ENCODE measurements at places on chromosomes 13 and 19.

GRCh38 chr13:96835546-96835945, 158.7 kb downstream of the OXGR1 start:
- DNase-seq = no peak

DNA sequence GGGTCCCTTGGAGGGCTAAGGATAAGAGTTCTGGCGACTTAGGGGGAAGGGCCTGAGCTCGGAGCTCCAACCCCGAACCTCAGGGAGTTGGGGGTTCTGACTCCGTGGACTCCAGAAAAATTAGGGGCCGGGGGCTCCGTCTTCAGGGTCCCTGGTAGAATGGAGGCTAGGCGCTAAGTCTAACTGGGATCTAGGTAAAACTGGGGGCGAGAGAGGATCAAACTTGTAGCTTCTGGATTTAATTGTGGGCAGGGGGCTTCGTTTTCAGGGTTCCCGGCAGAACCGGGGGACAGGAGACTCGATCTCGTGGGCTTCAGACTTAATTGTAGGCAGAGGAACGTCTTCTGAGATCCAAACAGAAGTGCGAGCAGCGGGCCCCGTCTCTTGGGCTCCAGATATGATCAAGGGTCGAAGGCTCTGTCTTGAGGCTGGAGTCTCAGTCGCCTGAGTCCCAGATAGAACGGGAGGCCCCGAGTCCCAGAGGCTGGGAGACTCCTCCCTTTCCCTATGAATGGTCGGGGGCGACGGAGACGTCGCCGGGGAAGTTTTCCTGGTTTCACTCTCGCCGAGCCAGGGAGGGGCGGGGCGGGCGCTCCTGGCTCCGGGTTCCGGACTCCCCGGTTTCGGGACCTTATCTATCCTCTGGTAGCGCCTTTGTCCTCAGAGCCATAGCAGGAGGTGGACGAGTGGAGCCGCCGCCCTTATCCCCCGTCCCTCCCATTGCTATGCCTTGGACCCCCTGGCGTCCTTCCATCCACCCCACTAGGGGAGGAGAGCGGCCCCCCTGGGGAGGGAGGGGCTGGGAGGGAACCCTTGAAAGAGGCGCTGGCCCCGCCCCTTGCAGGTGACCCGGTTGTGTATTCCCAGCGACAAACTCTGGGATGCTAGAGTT, 1.3 kb downstream of the NECTIN2 start:
- no peak for DNase-seq

GRCh38 chr13:74979703-74980102, 502.3 kb downstream of the TBC1D4 start:
- DNase-seq = no peak

DNA sequence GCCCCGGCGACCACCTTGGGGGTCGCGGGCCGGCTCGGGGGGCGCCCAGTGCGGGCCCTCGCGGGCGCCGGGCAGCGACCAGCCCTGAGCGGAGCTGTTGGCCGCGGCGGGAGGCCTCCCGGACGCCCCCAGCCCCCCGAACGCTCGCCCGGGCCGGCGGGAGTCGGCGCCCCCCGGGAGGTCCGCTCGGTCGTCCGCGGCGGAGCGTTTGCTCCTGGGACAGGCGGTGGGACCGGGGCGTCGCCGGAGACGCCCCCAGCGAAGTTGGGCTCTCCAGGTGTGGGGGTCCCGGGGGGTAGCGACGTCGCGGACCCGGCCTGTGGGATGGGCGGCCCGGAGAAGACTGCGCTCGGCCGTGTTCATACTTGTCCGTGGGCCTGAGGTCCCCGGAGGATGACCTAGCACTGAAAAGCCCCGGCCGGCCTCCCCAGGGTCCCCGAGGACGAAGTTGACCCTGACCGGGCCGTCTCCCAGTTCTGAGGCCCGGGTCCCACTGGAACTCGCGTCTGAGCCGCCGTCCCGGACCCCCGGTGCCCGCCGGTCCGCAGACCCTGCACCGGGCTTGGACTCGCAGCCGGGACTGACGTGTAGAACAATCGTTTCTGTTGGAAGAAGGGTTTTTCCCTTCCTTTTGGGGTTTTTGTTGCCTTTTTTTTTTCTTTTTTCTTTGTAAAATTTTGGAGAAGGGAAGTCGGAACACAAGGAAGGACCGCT, 729 bp downstream of the STK11 start:
- DNase-seq = no peak

GRCh38 chr13:84630476-84630875, 748.2 kb upstream of the SLITRK1 start:
- DNase-seq = no peak

GRCh38 chr19:4575267-4576015, 16.0 kb upstream of the SEMA6B start:
- no peak for DNase-seq

DNA sequence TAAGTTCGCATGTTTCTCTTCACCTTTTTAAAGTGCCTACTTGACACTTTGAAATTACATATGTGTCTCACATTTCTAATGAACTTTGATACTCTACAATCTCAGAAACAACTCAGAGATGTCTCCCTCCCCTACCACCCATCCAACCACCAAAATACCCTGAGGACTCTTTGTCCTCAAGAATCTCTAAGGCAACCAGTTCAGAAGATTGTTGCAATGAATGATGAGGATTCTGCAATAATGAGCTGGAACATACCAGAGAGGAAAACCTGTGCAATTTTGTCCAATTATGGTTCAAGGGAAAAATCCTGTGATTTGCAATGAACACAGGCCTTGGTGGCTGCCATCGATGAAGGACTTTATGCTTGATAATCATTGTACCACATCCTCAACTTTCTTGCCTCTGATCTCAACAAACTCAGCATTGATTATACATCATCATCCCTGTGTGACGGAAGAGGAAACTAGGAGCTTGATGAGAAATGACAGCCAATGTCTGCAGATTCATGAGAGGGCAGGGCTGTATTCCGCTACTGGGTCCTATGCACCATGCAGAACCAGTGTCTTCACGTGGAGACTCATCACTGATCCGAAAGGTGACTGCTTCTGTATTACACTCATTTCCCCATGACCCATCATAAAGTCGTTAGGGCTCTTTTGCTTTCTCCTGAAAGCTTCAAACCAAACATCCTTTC, 1.1 kb downstream of the FPR1 start:
- no peak for DNase-seq

DNA sequence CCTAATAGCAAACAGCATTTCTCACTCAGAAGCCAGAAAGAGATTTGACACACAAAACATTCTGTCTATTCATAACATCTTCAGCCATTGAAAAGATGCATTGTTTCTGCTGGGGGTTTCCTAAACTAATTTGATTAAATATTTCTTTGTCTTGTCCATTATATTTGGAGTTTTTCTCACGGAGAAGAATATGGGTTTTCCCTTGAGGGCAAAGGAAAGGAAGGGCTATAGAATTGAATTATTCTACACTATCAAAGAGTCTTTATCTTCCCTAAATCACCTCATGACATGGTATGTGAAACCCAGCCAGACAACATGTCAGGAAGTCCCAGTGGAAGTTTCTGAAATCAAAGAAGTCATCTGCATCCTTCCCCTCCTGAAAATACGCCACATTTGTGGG, 186.4 kb downstream of the SHISA2 start:
- DNase-seq = no peak

GRCh38 chr13:47409778-47410177, 512.9 kb upstream of the HTR2A start:
- DNase-seq = no peak

GRCh38 chr13:31264151-31264550, 64.4 kb downstream of the B3GLCT start:
- DNase-seq = no peak

- DNase-seq = no peak
Measured at GRCh38 chr13:98523455-98524102, 53.3 kb downstream of the STK24 start.

DNA sequence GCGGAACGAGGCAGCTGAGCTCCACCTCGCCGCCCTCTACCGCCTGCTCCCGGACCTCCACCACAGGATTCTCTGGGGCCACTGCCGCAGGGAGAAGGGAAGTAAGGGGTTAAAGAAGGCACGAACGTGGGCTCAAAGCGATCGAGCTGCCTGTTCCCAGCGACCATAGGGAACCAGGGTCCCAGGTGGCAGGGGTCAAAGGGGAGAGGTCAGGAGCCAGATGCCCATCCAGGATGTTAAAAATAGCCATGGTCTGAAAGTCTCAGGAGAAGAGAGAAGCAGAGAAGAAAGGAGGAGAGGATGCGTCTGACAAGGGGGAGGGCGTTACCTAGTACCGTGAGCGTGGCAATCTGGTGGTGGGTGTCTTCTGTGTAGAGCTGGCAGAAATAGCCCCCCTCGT, 7.4 kb upstream of the ZNF428 start:
- DNase-seq = no peak

DNA sequence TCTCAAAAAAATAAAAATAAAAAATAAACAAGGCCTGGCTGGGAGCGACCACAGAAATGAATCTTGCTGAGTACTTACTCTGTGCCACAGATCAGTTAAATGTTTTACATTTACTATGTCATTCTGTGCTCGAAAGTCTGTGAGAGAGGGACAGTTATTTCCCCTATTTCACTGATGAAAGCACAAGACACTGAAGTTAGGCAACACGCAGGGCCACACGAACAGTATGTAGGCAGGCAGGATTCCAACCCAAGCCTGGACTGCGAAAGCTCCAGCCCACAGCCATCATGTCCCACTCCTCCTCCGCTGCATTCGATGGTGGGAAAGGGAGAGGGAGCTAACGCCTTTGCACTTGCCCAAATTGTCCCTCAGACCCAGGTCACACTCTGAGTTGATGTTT, 34.2 kb downstream of the RUBCNL start:
- DNase-seq = no peak

DNA sequence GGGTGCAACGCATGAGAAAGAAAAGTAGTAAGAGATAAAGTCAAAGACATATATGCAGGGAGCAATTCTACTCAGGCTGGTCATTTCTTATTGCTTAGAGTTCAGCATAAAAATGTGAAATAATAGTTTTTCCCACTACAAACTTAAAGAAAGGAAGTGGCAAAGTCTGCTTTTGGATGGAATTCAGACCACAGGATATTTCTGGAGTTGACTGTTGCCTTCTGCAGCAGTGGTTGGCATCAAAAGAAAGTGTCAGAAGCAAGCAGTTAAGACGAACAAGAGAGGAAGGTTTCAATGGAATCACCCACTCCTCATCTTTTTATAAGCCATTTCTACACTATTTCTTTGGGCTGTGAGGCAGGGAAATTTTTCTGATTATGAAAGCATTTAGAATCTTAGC, 36.2 kb upstream of the TRPC4 start:
- DNase-seq = no peak

GRCh38 chr19:28553005-28553404, 659.9 kb downstream of the UQCRFS1 start:
- DNase-seq = no peak

GRCh38 chr13:93794197-93794885, 567.7 kb downstream of the GPC6 start:
- DNase-seq = no peak

DNA sequence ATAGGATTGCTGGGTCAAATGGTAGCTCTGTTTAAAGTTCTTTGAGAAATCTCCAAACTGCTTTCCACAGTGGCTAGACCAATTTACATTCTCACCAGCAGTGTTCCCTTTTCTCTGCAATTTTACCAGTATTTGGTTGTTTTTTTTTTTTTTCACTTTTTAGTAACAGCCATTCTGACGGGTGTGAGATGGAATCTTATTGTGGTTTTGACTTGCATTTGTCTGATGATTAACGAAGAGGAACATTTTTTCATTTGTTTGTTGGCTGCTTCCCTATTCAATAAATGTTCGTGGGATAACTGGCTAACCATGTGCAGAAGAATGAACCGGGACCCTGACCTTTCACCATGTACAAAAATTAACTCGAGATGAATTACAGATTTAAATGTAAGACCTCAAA, 31.2 kb downstream of the CYP4F2 start:
- DNase-seq = no peak

- no peak for DNase-seq
Measured at GRCh38 chr19:55391191-55391670, 5.5 kb downstream of the RPL28 start.

GRCh38 chr13:86945584-86945983, 725.6 kb upstream of the SLITRK5 start:
- no peak for DNase-seq

- no peak for DNase-seq
Measured at GRCh38 chr13:57128909-57129308, 11.8 kb upstream of the PRR20A start.

DNA sequence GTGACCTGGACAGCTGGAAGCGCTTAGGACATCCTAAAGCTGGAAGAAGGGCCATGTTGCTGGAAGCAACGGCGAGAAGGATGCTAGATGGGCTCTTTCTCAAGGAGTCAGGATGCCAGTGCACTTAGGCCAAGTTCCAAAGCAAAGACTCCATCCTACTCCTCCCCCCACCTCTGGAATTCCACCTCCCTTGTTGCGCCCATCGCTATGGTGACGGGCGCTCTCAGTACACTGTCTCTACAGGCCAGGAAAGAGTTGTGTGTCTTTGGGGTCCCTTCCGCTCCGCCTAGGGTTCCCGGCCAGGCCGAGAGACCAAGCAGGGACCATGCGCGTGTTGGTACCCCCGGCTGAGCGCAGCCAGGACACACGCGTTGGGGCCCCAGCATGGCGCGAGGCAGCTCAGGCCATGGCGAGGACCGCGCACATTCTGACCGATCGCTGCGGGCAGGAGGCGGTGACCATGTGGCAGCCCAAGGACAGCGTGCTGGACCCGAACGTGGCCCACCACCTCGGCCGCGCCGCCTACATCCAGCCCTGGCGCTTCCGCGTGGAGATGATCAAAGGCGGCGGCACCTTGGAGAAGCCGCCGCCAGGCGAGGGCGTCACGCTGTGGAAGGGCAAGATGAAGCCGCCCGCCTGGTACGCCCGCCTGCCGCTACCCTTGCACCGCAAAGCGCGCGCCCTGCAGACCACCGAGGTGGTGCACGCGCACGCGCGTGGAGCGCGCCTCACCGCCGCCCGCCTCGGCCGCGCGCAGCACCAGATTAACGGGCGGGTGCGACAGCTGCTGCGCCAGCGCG, 31.0 kb upstream of the SLC1A6 start:
- DNase-seq = no peak

DNA sequence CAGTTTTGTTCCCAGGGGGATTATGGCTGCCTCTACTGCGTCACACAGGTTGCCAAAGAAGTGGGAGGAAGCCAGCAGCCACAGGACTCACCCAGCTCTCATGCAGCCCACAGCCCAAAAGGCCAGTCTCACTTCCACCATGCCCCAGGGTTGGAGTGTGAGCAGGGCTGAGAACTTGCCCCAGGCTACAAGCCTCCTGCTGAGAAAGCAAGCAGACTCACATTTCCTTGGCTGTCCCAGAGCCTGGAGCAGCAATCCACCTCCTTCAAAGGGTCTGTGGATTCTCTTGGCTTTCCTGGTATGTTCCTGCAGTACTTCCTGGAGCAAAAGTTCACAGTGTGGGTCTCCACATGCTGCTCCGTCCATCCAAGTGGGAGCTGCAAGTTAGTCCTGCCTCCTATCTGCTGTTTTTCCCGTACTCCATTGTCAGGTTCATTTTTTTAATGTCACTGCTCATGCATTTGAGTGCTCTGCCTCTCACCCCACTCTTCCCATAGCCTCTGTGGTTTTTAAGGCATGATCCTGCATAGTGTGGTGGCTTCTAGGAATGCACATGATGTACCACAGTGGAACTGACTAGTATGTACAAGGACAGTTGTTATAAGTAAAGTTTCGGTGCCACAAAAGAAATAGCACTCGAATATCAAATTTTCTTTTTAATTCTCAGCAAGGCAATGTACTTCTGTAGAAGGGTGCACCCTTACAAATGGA, 56.2 kb upstream of the ARHGEF7 start:
- no peak for DNase-seq

GRCh38 chr19:45667620-45668341, at the start of gene GIPR:
Gene GIPR (plus strand): TSS chr19:45668221. CDS start chr19:45669521, 1,300 bp downstream.
- DNase-seq = no peak

Measured in stimulated activated CD8-positive, alpha-beta memory T cell treated with anti-CD3 and anti-CD28 coated beads, Interleukin-4, amount 100 ng/mL, for 1 hour (primary cell).